Activated CD8-positive, alpha-beta memory T cell treated with anti-CD3 and anti-CD28 coated beads for 48 hours (primary cell): ENCODE measurements at places on chromosomes 16 and 17.

- no peak for DNase-seq
Observed at GRCh38 chr16:80025236-80025635, 424.7 kb upstream of the MAF start.

DNA sequence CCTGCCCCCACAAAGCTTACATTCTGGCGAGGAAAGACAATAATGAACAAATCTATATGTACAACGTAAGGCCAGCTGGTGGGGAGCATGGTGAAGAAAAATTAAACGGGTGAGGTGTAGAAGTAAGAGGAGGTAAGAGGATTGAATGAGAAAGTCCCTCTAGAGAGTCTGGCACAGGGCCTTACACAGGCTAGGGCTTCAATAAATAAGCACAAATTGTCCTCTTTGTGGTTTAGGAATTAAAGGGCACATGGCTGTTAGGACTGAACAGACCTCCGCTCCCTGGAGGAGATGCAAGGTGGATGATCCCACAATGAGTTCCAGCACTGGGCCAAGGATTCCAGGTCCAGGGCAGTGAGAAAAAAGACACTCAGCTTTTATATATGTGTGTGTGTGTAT, 43.1 kb upstream of the HAPSTR1 start:
- DNase-seq, result no peak

GRCh38 chr16:56038564-56039098, 152.7 kb upstream of the GNAO1 start:
- DNase-seq, result no peak

DNA sequence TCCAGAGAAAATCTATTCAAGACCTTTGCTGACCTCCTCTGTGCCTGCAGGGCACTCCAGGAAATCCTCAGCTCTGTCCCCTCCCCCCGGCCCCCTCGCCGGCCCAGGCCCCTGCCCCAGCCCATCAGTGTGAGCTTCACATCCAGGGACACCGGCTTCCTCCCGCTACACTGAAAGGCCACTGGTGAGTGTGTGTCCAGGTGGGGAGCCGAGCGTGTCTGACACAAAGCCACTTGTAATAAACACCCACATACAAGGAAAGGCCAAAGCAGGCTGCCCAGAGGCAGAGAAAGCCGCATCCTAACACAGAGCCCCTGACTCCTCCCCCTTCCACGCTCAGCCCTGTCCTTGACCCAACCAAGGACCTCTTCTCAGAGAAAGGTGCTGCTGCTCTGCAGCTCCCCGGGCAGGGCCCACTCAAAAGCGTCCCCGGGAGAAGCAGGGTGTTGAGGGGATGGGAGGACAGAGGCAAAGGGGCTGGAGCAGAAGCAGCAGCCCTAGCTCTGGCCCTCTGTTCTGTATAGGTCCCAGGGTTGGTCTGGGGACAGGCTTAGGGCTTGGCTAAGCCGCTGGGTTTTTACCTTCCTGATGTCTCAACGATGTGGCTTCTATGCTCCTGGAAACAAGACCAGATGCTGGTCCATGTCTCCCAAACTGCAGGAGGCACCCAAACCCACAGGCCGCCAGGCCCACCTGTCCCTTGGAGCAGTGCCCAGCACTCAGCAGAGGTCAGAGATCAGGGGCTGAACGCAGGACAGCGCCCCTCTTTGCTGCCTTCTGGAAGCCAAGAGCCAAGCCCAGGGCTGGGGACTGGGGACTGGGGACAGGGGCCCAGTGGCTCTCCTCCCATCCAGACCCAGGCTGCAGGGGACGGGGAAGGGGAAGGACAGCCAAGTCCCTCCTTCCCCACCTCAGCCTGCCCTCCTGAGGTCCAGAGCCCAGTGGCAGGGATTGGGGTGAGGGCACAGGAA, 15.3 kb downstream of the MNT start:
- DNase-seq, result no peak

DNA sequence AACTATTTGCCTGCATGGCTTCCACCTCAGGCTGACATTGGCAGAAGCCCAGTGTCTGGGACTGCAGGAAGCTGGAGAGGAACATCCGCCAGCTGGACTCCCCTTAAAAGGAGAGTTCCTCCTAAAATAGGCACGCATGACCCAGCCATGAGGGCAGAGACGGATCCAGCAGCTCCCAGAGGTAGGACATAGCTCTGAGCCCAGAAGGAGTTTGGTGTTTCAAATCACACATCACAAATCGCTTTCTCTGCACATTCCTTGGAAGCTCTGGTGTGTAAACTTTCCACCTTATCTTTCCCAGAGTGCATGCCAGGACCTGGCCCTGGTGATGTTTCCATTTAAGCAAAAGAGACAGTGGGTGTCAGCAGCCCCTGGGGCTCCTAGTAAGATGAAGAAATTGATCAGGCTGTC, 231.1 kb upstream of the CDH5 start:
- DNase-seq, result no peak

DNA sequence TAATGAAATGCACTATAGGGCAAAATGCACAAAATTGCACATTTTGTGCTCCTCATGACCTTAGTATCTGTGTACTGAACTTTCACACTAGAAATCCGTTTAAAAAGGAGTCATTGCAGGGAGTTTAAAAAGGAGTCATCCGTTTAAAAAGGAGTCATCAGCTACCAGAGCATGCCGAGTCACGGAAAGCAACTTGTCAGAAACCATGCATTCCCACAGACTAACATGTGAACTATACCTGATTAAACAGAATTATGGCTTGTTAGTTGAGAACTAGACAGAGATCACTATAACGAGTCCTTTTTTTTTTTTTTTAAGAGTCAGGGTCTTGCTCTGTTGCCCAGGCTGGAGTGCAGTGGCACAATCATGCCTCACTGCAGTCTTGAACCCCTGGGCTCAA, 35.9 kb downstream of the SLC6A4 start:
- DNase-seq, result no peak

GRCh38 chr17:58079300-58080033, 3.8 kb upstream of the DYNLL2 start:
- no peak for DNase-seq

DNA sequence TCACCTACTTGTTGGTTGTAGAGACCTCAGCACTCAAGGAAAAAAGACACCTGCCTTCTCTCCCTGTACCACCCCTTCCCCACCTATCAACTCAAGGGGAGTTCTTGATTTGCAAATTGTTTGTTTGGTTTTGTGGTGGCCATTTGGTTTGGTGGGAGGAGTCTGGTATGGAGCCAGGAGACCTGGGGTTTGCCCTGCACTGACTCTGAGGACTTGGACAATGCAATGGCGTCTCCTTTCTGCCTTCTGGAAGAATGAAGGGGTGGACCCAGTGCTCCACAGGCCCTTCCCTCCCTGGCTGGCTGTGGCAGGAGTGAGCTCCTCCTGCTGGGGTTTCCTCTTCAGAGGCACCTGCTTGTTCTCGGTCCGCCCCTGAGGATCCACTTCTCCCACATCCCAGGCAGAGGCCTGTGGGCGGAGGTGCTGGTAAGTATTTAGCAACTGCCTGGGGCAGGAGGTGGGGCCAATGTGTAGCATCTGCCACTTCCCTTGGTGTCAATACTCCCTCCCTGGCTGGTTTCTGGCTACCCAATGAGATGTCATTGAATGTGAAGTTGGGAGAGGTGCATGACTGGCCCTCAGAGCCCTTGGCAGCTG, 164.5 kb downstream of the NTN1 start:
- no peak for DNase-seq

DNA sequence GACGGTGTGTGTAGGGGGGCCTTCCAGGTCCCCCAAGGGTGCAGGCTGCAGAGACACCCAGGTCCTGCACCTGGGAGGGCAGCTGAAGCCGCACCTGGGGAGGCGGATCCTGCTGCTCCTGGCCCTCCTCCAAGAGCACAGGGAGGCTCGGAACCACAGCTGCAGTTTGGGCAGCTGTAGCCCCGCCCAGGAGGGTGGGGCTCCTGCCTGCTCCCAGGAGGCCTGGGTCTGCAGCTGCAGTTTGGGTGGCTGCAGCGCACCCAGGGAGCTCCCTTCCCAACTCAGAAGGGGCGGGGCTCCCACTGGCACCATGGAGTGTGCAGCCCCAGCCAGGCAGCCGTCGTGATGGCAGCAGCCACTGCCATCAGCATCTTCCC, 69.4 kb upstream of the NKD1 start:
- DNase-seq, result no peak

DNA sequence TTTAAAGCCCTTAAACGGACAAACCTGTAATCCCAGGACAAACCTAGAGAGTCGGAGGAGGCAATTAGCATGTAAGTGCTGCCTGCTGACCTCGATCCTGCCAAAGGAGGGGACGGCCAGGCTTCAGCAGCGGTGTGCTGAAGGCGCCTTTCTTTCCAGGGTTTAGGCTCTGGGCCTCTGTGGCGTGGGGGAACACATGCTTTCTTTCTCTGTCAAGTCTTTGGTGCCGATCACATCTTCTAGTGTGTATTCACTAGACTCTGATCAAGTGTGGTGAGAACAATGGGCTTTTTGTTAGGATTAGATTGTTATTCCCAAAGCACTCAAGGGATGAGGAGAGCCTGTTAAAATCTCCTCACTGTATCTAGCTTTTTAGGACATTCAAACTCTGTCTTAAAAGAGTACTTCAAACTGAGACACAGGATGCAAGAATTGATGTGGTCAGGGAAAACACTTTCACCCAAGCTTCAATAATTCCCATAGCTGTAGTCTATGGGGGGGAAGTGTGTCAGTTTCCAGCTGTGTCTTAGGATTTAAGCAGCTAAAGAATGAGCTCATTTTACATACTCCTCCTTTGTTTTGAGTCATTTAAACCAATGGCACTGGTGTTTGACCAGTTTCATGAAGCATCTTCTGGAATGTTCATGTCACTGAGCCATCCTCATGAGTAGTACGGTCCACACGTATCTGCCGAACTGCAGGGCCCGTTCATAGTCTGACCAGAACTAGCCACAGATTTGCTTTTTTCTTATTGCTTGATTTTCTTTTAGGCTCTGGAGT, 51.2 kb downstream of the RPA1 start:
- DNase-seq, result no peak

GRCh38 chr17:17420561-17421269, 56.1 kb upstream of the MED9 start:
- no peak for DNase-seq
